ENCODE measurements at places on chromosomes 3 and 15.

DNA sequence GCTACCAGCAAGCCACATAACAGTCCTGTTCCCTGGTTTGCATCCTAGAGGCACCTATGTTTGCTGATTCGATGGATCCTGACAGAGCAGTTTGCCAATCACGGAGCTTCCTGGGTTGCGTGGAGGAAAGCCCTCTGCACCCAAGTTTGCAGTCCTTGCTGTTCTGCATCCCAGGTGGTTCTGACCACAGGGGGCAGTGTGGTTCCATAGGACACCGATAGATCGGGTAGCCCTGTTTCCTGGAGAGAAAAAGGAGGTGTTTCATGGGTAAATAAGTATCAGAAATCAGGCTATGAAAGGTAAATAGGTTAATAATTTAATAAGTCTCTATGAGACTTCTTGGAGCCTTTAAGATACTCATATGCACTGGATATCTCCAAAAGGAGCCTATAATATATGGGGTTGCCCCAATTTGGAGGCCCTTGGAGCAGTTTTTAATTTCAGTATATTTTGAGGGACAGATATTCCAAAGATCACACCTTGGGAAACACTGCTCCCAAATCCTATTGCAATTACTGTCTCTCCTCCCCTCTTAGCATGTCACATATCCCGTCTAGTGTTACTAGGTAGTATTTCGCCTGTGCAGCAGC is 194.6 kb upstream of the TPM1 start:
- peak; percentile 39 for DNase-seq

DNA sequence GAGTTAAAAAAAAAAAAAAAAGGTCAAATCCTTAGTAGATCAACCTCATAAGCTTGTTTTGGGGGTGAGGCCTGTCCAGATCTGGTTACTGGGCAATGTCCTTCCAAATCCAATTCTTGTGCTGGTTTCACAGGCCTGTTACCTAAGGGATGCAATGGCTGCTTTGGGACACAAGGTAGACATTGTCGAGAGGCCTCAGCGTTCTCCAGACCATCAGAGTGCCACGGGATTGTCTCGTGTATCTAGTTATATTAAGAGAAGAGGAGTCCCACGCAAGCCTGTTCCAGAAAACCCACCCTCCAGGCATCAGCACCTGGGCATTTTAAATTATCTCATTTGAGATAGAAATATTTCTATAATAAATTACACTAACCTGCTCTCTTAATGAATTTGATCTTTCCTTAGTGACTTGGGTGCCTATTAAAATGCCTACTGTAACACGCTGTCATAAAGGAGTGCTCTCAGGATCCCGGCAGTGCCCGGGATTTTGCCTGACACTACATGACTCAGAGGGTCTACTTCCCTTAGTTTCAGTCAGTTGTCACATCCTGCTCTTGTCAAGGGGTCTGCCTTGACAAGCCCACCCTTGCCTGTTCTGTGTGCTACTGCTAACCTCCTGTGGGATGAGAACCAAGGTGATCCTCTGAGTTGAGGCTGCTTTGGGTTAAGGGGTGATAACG is 116.0 kb downstream of the LIPC start:
- no peak for DNase-seq

DNA sequence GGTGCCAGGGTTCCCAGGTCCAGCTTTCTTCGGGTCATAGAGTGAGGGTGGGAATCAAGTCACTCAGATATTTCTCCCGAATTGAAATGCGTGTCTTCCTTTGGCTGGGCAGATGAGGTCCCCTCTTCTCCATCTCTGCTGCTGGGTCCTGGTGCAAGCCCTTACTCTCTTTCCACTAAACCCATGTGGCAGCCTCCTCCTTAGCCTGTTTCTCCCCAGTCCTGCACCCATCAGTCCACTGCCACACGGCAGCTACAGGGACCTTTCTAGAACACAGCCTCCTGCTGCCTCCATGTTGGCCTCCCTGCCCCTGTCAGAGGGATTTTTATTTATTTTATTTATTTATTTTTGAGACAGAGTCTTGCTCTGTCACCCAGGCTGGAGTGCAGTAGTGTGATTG is 237.4 kb upstream of the CTDSPL start:
- DNase-seq: no peak

GRCh38 chr3:128727996-128728395 is 2.0 kb downstream of the RAB7A start:
- DNase-seq: no peak

- no peak for DNase-seq
Measured at GRCh38 chr3:191721390-191721861, 260.5 kb downstream of the PYDC2 start.

GRCh38 chr3:10286596-10287295 is 6.0 kb downstream of the GHRL start:
- DNase-seq: peak; percentile 83

DNA sequence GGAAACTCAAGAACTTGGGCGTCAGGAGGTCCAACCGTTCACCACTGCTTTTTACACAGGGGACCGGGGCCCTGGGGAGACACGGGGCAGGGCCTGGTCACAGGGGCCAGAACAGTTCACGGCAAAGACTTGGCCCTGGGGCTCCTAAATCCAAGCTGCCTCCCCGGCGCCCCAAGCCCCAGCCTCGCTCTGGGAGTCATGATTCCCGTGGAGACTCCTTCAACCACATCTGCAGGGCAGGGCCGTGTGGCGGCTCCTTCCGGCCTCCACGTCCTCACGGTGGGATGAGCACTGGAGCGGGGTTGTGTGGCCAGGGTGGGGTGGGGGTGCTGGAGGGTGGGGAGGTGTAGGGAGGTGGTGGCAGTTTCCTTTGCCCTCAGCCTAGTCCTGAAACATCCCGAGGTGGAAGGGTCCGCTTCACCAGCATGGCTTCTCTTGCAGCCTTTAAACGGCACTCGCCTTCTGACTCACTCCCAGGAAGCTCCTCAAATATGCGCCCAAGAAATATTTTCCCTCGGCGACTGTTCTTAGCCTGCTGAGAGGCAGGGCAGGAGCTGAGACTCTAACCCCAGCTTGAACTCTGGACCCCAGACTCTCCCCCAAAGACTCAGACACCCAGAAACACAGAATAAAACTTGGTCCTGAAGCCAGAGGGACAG is 1.8 kb downstream of the MUC4 start:
- DNase-seq: no peak

- DNase-seq: no peak
Measured at GRCh38 chr15:23569151-23569925, 3.9 kb downstream of the MKRN3 start.

DNA sequence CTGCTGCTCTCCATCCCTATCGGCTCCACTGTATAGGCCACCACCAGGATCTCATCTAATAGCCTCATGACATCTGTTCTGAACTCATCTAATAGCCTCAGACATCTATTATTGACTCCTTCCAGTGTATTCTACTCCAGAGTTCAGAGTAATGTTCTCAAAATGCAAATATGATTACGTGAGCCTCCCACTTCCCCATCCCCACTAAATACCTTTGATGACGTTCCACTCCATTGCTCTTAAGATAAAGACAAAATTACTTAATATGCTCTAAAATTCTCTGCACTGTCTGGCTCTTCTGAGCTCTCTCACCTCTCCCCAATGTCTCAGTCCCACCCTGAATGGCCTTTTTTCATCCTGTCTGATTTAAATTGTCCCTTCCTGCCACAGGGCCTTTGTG is 94.7 kb downstream of the SAMMSON start:
- DNase-seq: no peak

DNA sequence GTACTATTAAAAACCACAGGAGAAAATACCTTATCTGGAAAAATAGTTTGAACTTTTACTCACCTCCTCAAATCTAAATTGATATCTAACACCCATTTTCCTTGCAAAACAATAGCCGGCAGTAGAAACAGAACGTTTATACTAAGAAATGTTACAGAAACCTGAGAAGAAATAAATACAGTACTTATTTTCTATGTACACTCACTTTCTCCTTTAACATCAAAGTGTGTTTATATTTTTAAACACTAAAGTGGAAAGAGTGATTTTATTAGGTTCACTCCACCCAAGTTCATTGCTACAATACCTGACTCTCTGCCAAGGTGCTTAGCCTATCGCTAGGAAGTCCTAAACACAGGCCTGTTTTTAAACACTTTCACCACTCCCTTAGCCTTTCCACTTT is 87.8 kb upstream of the TJP1 start:
- no peak for DNase-seq

GRCh38 chr15:31269816-31270575 is 56.6 kb upstream of the KLF13 start:
- DNase-seq: no peak

DNA sequence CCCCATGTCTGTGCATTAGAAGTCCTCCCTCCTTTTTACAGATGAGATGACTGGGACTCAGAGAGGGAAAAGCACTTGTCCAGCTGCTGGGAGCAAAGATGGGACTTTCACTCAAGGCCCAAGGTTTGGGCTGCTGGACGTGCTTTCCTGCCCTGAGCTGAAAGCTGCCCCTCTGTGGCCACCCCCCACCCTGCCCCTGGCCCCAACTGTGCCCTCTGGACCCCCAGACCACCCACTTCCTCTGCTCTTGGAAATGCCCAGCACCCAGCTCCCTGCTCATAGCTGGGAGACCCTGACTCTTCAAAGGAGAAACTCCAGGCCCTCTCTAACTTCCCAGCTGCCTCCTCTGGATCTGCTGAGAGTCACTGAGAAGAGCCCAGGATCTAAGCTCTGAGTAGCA is 20.7 kb downstream of the GRIP2 start:
- no peak for DNase-seq

DNA sequence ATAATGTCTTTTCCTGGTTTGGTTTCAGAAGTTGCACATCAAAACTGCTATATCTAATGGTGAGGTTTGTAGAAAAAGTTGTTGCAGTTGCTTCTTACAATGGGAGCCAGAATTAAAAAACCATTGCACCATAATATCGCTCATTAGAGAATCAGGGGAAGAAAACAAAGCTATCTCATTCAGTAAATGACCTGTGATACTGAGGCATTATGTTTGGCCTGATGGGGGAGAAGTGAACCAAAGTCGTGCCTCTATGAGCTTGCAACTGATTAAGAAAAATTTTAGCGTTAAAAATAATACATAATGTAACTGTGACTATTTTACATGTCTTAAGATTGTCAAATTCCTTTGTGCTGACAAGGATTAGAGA is 60.2 kb upstream of the ARHGEF26 start:
- DNase-seq: no peak

DNA sequence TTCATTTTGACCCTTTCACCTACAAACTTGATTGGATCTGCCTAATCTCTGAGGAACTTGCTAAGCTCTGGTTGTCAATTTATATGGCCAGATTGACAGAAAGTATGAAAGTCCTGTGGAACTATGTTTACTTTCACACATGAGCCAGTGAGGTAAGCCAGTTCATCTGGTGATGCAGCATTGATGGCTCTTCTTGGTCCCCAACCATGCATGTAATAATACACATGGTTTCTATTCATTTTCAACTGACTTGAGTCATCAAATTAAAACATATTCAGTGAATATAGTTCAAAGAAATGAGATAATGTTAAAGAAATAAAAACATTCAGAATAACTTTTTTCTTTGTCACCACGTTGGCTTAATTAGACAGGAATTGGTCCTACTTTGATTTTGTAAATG is 336.1 kb upstream of the THBS1 start:
- no peak for DNase-seq

GRCh38 chr3:117557464-117558090 is 848.0 kb downstream of the TUSC7 start:
- no peak for DNase-seq

DNA sequence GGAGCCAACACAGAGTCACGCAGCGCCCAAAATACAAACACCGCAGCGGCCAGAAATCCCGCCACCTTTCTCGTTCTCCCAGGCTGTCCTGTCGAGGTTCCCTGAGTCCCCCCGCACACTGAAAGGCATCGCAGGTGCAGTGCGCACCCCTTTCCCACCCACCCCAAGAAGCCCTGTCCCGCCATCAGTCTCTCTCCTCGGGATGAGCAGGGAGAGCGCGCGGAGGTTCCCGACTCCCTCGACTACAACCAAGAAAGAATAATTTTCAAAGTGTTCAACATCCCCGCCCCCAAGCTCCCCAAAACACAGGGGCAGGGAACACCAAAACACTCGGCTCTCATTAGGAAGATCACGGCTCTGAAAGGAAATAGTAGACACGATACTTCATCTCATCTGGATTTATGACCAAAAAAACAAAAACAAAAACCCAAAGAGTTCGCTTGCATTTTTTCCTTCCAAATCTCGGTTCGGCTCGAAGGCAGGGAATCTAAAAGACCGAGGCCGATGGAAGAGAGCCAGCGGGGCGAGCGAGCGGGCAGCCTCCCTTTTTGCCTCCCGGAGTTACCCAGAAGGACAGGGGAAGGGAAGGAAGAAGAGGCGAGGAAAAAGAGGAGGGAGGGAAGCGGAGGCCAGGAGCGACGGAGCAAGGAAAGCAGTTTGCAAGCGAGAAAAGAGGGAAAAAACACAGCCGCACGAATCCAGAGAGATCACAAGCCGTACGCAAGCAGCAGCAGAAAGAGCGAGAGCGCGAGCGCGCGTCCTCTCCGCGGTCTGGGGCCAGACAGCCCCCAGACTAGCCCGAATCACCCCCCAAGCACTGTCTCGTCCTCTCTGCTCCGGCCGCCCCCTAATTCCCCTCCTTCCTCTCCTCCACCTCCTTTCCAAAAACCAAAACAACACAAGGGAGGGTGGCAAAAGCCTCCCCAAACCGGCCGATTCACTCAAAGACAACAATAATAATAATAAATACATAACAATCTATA is 808 bp downstream of the BCL6 start:
- DNase-seq: no peak

- DNase-seq: peak; percentile 3
Measured at GRCh38 chr3:15148614-15149013, 49.7 kb upstream of the RBSN start.

DNA sequence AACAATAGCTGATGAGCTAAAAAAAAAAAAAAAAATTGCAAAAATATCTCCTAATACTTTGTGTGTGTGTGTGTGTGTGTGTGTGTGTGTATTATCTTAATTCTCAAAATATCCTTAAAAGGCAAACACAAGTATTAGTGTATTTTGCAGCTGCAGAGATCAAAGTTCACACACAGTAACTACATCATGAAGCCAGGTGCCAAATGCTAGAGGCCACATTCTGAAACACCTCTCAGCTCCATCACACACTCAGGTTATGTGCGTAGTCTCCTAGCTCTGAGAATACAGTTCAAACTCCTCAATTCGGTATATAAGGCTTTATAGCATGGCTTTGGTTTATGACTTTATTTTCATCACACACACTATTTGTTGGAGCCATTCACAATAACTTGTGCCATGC is 33.5 kb upstream of the PPARG start:
- DNase-seq: no peak

- DNase-seq: no peak
Measured at GRCh38 chr15:99536422-99537040, 29.3 kb upstream of the MEF2A start.

GRCh38 chr3:174438501-174439145 is 420.5 kb upstream of the NAALADL2 start:
- no peak for DNase-seq
